ENCODE measurements at places on chromosomes 2 and 18. TPM values are rescaled to one million over a fixed set of nuclear protein-coding genes. Genes with fewer than 3 reads are reported as not detected.
A peak's percentile ranks its signal among the peaks of the same experiment; 100 is the strongest.

- DNase-seq: no peak
Observed at GRCh38 chr18:27042177-27042576, 142.9 kb downstream of the CHST9 start.

- DNase-seq: peak; percentile 72
Observed at GRCh38 chr2:240437861-240438809, 2.7 kb downstream of the GPC1 start.

DNA sequence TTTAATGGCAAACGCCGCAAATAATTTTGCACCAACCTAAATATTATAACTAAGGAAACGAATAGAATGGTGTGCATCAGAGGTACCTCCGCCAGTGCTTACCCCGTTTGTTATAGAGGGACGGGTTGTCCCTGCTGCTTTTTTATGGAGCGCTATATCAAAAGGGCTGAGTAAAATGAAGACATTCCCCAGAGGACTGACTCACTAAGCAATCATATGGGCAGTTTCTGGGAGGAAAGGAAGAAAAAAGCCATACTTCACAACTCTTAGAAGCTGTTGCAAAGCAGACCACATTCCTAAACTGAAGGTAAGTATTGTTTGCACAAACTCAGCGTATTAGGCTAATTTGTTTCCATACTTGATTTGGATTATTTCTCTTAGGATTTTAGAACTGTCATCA is 12.9 kb downstream of the ID2 start:
- DNase-seq: no peak

GRCh38 chr2:201643216-201643890 is at the start of gene TMEM237:
TMEM237 (minus strand) TSS chr2:201643503; CDS start chr2:201643400, 103 bp downstream.
- peak; percentile 55 for DNase-seq

DNA sequence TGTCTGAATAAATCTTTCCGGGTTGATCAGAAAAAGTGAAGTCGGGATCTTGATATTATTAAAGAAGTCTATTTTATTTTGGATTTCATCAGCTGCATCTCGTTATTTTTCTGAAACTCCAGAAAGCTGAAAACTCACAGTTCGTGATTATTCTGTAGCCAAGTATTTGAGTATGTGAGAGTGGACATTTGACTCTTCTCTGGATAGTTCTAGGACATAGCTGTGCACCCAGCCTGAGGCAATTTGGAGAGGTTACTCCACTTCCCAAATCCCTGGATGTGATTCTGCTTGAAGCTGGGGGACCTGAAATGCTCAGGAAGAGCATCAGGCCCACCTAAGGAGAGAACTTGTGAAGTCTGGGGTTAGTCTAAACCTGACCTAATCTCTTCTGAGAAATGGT is 117.6 kb upstream of the PID1 start:
- DNase-seq: peak; percentile 42

GRCh38 chr2:25707927-25708590 is 34.7 kb upstream of the DTNB start:
- no peak for DNase-seq

DNA sequence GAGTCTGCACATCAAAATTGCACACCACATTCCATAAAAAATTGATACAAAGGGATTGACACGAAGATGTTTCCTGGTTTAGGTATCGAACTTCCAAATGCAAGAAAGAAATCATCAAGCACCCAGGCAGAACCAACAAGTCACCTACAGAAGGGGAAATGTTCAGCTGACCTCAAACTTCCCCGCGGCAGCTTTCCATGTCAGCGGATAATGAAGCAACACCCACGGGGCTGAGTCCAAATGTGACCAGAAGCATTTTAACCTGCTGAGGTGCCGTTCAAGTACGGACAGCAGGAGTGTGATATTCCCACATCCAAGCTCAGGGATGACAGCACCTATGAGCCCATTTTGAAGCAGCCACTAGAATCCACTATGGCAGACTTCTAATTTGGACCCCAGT is 124.9 kb downstream of the GALNT14 start:
- no peak for DNase-seq

DNA sequence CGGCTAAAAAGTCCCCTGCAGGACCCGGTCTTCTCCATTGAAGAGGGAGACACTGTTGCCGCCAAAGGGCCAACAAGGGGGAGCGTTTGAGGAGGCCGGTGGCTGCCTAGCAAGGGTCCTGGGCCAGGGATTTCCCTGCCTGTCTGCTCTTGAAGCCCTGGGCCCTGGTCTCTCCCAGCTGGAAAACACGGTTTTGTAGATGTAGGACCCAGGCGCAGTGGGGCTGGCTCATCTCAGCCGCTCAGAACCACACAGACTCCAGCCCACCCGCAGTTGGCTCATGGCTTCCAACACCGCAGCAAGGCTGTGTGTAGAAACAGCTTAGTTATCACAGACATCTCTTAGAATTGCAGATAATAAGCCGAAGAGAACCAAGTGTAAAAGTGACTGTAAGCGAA is 57.1 kb upstream of the TWIST2 start:
- DNase-seq: no peak

GRCh38 chr2:73762571-73762970 is 17.3 kb downstream of the DUSP11 start:
- DNase-seq: no peak

DNA sequence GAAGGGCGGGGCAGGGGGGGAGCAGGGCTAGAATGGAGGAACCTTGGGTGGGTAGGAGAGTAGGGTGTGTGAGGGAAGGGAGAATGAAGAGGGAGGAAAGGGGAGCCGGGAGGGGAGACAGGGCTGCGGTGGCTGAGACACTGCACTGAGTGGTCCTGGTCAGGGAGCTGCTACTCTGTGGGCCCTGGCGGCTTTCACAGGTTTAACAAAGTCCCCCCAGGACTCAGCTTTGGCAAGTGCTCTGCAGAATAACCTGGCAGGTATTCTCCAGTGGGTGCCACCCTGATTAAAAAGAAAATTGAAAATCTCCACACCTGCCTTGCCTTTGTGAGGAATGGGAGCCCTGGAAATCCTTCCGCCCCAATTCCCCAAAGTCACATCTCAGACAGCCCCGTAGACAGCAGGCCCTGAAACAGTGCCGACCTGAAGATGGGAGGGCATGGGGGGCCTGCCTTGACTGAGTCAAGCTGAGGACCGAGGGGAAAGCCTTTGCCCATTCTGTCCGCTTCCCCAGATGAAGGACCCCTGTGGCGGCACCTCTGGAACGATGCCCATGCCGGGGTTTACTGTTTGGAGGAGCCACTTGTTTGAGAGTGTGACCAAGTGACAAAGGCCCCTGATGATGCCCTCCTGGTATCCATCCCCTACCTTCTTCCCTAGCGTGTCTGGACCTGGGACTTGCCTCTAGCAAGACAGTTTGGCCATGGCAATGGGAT is 43.6 kb upstream of the OTOS start:
- DNase-seq: no peak

- peak; percentile 76 for DNase-seq
Observed at GRCh38 chr2:46873604-46874068, 42.0 kb downstream of the MCFD2 start.

DNA sequence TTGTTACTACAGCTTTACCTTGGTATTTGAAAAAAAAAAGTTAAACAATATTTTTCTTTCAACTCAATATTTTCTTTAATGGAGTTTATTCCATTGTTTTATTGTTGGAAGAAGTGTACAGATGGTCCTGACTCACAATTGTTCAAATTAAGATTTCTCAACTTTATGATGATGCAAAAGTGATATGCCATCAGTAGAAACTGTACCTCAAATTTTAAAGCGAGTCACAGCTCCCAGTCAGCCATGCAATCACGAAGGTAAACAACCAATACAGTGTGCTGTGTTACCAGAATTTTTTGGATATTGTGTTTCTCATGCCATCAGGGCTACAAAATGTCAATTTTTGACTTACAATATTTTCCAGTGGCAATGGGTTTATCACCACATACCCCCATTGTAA is 54.0 kb upstream of the COL5A2 start:
- no peak for DNase-seq

- DNase-seq: no peak
Observed at GRCh38 chr2:120915670-120916069, 180.0 kb downstream of the GLI2 start.

- DNase-seq: no peak
Observed at GRCh38 chr2:181540421-181540820, 83.2 kb downstream of the ITGA4 start.

- DNase-seq: no peak
Observed at GRCh38 chr18:1784113-1784512, 787.2 kb downstream of the METTL4 start.

DNA sequence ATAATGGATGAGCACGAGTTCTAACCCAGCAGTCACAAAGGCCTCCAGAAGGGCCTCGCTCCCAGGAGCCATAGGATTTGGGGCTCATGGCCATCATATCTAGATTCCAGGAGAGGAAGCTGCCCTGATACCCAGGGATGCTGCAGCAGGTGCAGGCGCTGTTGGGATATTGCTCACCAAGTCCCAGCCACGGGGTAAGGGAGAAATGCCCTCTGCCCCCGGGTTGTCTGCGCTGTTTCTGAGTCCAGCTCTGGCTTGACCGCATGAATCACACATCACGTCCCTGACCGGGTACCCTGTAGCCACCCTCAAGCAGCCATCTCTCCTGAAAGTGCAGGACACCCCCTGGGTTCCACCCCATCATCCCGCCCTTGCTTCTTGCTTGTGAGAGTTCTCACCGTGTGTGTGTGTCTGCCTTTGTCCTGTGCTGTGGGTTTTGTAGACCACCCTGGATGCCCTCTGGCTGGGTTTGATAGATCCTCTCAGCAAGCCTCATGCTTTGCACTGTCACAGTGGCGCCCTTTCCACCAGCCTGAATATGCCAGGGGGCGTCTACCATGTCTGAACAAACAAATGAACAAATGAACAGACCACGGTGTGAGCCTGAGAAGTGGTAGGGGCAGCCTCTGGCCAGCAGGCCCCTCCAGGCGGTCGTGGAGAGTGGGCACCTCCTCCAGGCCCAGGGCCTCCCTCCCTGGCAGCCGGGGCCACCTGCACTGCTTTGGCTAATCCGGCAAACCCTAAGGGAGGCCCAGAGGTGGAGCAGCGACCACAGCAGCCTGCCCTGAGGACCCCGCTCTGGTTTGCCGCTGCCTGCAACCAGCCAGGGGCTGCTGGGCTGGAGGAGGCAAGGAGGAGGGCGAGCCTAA is 32.1 kb downstream of the ADRA2B start:
- no peak for DNase-seq

GRCh38 chr2:43129676-43130547 is 96.5 kb downstream of the ZFP36L2 start:
- no peak for DNase-seq

DNA sequence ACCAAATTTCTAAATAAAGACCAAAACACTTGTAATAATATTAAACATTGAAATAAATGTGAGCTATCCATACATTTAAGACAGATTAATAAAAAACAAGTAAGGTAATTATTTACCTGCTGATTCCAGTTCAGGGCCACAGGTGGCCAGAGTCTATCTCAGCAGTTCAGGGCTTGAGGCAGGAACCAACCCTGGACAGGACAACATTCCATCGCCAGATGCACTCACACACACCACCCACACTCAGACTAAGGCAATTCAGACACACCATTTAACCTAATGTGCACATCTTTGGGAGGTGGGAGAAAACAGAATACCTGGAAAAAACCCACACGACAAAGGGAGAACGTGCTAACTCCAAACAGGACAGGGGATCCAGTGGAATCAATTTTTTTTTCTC is 14.1 kb upstream of the WDSUB1 start:
- no peak for DNase-seq

GRCh38 chr2:218262631-218263586 is 2.1 kb downstream of the GPBAR1 start:
- no peak for DNase-seq

DNA sequence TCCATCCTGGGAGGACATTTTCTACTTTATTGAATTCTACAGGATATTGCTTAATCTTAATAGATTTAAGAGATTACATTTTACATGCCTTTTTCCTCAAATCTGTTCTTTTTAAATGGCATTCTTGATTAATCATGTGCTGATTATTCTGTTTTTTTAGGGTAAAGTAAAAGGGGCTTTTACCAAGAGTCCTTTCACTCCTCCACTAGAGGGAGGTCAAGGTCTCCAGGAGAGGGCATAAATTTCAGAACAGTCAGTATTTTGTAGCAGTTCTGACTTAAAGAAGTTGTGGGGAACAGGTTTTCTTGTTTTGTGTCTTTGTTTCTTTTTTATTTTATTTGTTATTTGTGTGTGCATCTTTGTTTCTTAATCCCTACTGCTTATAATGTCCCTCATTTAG is 25.4 kb downstream of the WDR75 start:
- DNase-seq: no peak

- peak; percentile 63 for DNase-seq
Observed at GRCh38 chr18:59005262-59005661, 134.4 kb upstream of the SEC11C start.

DNA sequence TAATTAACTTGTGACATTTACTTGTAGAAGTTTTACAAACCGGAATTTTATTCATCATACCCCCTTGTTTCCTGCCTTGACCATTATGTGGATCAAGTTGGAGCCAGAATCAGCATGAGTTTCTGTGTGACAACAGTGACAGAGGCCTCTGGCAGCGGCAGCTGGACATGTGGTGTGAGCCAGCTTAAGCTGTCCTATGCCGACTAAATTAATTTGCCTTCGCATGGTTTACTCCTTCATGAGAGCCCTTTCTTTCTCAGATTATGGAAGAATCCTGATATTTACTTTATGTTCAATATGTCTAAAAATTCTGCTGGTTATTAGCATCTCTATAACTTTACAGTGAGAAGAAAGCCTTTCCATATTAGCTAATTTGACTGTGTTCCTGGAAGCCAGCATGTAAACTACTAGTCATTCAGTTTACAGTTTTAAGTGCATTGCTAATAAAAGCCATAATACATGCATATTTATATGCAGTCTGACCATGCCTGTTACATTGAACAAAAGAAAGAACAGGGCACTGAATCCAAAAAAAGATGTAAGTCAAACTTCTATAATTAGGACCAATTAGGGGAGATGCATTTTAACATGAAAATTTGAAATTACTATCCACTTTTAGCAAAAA is 495.8 kb upstream of the ACVR2A start:
- peak; percentile 31 for DNase-seq

The GULP1 gene
- 20.8 TPM for polyA plus RNA-seq

The POMC gene
- 1.3 TPM for polyA plus RNA-seq

The CHRNG gene
- 73.4 TPM for polyA plus RNA-seq

The AFF3 gene
- polyA plus RNA-seq: 7.0 TPM

The SERPINB11 gene
- not detected for polyA plus RNA-seq

The KYNU gene
- polyA plus RNA-seq: 0.81 TPM

The RSAD2 gene
- polyA plus RNA-seq: 3.4 TPM

The RAB12 gene
- polyA plus RNA-seq: 64.1 TPM

The TAF4B gene
- 2.7 TPM for polyA plus RNA-seq

The SIGLEC15 gene
- 0.34 TPM for polyA plus RNA-seq

The TMEM163 gene
- polyA plus RNA-seq: 2.2 TPM

The IMMT gene
- polyA plus RNA-seq: 58.6 TPM

The SPP2 gene
- not detected for polyA plus RNA-seq

The ZBTB7C gene
- polyA plus RNA-seq: 3.2 TPM

The GAD1 gene
- polyA plus RNA-seq: 0.28 TPM

The TCF23 gene
- 0.35 TPM for polyA plus RNA-seq

The CXCR1 gene
- polyA plus RNA-seq: 0.18 TPM

The IL36G gene
- polyA plus RNA-seq: not detected
